ENCODE measurements at places on chromosomes 6 and 20. TPM values are rescaled to one million over a fixed set of nuclear protein-coding genes. Genes with fewer than 3 reads are reported as not detected.

SLC35B2 gene
- 9.9 TPM for total RNA-seq

DNA sequence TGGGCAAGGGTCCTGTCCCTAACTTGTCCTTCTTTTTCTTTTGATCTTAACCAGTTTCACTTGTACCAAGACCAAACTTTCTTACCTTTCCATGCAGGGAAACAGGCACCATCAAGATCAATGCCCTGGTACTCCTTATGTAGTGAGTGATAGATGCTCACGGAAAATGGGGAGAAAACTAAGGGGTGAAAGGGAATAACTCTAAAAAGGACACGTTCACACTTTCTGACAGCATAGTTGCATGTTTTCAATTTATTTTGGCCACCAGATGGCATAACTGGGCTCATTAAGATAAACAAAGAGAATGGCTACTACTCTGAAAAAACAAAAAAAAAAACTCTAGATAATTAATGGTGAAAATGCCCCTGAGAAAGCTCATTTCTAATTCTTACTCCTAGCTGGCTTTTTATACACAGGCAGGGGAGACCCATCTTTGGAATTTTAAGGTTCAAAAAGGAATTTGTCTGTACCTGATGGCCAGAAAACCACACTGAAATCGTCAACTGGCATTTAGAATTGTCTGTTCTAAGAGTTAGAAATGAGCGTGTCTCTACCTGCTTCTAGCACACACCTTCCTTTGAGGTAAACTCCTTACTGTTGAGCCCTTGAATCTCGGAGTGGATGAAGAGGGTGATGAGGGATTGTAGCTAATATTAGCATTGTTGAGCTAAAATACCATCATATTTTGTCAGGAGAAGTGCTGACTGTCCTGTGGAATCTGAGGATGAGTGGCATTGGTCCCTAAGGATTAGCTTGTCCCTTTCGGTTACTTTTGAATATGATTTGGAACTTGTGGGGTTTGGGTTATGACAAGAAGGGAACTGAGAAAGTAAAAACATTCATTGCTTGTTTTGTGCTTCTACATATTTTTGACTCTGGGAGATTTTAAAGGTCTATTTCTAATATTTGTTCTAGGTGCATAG is 62.2 kb upstream of the DDR1 start:
- no peaks in the 10 kb centered on the region for H3K27me3 ChIP-seq
- no peaks in the 10 kb centered on the region for H3K36me3 ChIP-seq
- no peak overlapping the region for H3K4me3 ChIP-seq
- peak overlapping the region; percentile 47 for H3K27ac ChIP-seq

GRCh38 chr20:44918342-44918741 is 8.5 kb downstream of the PABPC1L start:
- no peaks in the 10 kb centered on the region for H3K4me1 ChIP-seq
- no peak overlapping the region for H3K4me3 ChIP-seq
- DNase-seq, result no peak
- no peak overlapping the region for H3K27ac ChIP-seq
- no peaks in the 10 kb centered on the region for H3K27me3 ChIP-seq
- peaks cover 4% of the 10 kb centered on the region for H3K36me3 ChIP-seq

RNF39 gene
- not detected for total RNA-seq

- H3K4me1 ChIP-seq, result no peaks in the 10 kb centered on the region
- no peaks in the 10 kb centered on the region for H3K27me3 ChIP-seq
- H3K27ac ChIP-seq, result no peak overlapping the region
- DNase-seq, result no peak
- no peak overlapping the region for H3K4me3 ChIP-seq
These were observed 83.8 kb upstream of the ELOVL5 start for GRCh38 chr6:53432318-53433161.

- H3K36me3 ChIP-seq, result no peaks in the 10 kb centered on the region
- H3K27me3 ChIP-seq, result no peaks in the 10 kb centered on the region
- DNase-seq, result no peak
- H3K4me3 ChIP-seq, result no peak overlapping the region
- H3K27ac ChIP-seq, result no peak overlapping the region
These were observed 326.3 kb downstream of the UBE3D start for GRCh38 chr6:82739303-82739702.

ZSWIM3 gene
- 6.8 TPM for total RNA-seq

- no peaks in the 10 kb centered on the region for H3K27me3 ChIP-seq
- no peaks in the 10 kb centered on the region for H3K36me3 ChIP-seq
- H3K4me1 ChIP-seq, result no peaks in the 10 kb centered on the region
- peak overlapping the region; percentile 63 for H3K4me3 ChIP-seq
These were observed 211.0 kb downstream of the FOXC1 start for GRCh38 chr6:1820714-1821113.

DNA sequence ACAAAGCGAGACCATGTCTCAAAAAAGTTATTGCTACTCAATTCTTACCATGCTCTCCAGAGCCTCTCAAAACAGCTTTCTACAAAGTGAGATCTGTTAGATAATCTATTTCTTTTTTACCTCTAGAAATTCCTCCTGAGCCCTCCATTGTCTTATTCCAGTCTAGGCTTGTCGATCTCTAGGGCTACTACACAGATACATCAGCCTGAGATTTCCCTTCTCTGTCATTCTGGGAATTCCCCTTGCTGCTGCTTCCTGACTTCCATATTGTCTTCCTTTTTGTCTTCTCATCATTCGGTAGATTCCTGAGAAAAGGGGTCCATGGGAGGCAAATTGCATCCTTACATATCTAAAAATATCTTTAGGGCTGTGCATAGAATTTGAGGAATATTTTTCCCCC is 75.6 kb upstream of the GNRH2 start:
- DNase-seq, result no peak
- H3K27me3 ChIP-seq, result no peaks in the 10 kb centered on the region
- no peak overlapping the region for H3K27ac ChIP-seq
- no peaks in the 10 kb centered on the region for H3K4me1 ChIP-seq
- H3K36me3 ChIP-seq, result peaks cover 39% of the 10 kb centered on the region

- H3K27ac ChIP-seq, result no peak overlapping the region
- no peaks in the 10 kb centered on the region for H3K4me1 ChIP-seq
- no peaks in the 10 kb centered on the region for H3K27me3 ChIP-seq
- no peaks in the 10 kb centered on the region for H3K36me3 ChIP-seq
These were observed 176.6 kb upstream of the TAB2 start for GRCh38 chr6:149140910-149141290.

DNA sequence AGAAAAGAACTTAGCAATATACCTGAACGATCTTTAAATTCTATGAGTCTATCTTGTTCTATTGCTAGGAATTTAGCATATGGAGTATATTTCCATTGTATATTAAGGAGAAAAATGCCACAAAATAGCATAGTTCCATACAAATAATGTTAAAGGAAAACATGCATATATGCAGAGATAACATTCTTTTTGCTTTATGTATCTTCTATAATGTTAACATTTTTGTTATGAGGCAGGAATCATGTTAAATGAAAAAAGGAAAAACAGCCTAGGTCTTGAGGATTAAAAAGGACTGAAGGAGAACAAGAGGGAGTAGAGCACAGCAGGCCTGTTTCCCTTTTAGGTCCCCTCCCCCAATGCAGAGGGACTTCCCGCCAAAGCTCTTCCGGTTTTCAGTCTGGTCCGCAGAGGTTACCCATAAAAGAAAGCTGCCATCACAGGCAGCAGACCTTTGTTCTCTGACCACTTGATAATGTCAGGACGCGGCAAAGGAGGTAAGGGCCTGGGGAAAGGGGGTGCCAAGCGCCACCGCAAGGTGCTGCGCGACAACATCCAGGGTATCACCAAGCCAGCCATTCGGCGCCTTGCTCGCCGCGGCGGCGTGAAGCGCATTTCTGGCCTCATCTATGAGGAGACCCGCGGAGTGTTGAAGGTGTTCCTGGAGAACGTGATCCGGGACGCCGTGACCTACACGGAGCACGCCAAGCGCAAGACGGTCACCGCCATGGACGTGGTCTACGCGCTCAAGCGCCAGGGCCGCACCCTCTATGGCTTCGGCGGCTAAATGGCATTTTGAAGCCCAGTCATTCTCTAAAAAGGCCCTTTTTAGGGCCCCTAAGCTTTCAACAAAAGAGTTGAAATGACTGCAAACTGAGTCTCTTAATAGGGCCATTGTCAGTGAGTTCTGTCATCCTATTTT is 108.4 kb upstream of the PRSS16 start:
- peak overlapping the region; percentile 90 for H3K27ac ChIP-seq
- peaks cover 1% of the 10 kb centered on the region for H3K4me1 ChIP-seq
- H3K27me3 ChIP-seq, result no peaks in the 10 kb centered on the region
- DNase-seq, result no peak

DNA sequence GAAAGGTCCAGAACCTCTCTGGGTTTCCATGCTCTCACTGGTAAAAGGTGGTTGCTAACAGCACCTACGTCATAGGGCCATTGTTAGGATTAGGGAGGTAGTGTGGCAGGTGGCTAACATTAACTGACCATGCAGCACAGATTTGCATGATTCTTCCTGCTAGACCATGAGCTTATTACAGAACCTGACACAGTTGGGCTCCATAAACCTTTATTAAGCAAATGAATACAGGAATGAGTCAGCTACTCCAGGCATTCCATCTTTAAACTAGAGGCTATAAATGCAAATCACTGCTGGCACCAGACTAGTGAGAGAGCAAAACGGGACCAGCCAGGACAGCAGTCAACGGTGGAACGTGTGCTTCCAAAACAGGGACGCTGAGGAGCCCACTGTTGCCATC is 440.1 kb downstream of the PTPRT start:
- no peaks in the 10 kb centered on the region for H3K27me3 ChIP-seq
- no peaks in the 10 kb centered on the region for H3K4me1 ChIP-seq
- no peaks in the 10 kb centered on the region for H3K36me3 ChIP-seq
- H3K27ac ChIP-seq, result no peak overlapping the region

DNA sequence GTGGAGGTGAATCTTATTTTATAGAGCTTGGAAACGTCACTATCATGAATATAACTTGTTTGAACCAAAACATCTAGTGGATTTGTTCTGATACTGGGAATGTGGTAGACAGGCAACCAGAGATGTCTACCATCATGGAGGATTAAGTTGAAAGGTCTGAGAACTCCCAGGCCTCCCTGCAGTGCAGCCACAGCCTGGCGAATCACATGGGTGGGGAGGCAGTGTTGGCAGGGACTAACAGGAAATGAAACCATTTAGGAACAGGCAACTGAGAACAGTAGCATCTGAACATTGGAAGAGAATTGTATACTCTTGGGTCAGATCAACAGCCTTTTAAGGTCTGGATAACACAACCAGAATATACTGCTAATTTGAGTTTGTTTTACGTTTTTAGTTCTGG is 22.3 kb upstream of the CEP162 start:
- no peak overlapping the region for H3K27ac ChIP-seq
- no peak for DNase-seq
- no peak overlapping the region for H3K4me3 ChIP-seq
- H3K4me1 ChIP-seq, result no peaks in the 10 kb centered on the region
- H3K27me3 ChIP-seq, result no peaks in the 10 kb centered on the region

THBD gene
- 326 TPM for total RNA-seq

KCNK5 gene
- 2.6 TPM for total RNA-seq
